ENCODE measurements at places on chromosomes 3 and 15.

- DNase-seq: no peak
Measured at GRCh38 chr3:71978150-71978721, 193.3 kb upstream of the PROK2 start.

- no peak for DNase-seq
Measured at GRCh38 chr3:101821503-101821902, 27.8 kb upstream of the NFKBIZ start.

GRCh38 chr3:38489766-38490165 is 6.4 kb upstream of the EXOG start:
- DNase-seq: no peak

DNA sequence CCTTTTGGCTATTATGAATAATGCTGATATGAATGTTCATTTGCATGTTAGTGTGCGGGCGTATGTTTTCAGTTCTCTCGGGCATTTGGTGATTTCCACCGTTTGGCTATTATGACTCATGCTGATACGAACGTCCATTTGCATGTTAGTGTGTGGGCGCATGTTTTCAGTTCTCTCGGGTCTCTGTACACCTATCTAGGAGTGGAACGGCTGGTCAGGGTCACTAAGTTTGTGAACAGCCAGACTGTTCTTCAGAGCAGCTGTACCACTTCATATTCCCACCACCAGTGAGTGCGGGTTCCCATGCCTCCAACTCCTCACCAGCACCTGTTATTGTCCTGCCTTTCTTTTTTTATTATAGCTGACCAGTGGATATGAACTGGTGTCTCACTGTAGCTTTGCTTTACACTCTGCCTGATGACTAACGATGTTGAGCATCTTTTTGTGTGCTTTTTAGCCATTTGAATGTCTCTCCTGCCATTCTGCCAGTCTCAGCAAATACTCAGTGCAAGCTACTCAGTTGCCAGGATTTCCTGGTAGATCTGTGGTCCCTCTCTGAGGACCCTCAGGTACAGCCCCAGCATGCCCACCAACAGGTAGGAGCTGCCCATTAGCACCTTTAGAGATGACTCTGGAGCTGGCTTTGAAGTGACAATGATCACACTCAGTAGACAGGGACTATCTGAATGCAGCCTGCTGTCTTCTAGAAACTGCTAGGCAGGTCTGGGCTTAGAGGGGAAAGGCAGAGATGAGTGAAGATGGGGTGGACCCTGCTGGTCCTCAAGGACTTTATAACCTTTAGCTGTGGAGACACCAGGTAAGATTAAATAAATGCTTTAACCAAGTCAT is 141.1 kb downstream of the XXYLT1 start:
- DNase-seq: no peak

GRCh38 chr3:13792512-13793371 is 87.1 kb downstream of the WNT7A start:
- no peak for DNase-seq

DNA sequence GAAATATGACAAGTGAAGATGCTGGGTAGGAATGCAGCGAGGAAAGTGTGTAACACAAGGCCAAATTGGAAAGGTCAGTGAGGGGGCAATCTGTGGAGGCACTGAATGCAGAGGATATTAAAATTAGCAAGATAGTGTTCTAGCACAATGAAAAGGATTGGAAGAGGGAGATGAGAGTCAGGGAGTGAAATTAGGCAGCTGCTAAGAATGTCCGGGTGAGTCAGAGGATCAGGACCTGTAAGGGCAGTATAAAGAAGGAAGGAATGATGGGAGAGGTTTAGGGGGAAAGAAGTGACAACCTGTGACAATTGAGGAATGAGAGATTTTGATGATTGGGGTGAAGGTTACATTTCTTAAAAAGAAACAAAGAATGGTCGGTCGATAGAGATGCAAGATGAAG is 103.5 kb downstream of the UBE3A start:
- DNase-seq: no peak

GRCh38 chr3:47503033-47503432 is 10.5 kb downstream of the ELP6 start:
- DNase-seq: no peak

DNA sequence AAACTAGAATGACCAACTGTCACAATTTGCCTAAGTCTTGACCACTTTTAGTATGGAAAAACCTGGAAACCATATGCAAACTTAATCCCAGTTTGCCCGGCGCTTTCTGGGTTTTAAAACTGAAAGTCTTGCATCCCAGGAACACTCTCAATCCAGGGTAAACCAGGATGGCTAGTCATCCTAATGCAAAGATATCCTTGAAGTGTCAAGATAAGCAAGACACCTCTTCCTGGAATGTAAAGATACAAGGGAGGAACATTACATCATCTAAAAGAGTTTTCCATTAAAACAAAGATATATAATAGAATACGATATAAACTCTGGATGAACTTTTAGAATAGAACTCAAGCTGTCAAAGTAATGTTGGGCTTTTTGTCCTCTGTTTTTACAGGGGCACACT is 188.5 kb downstream of the MAGI1 start:
- no peak for DNase-seq

DNA sequence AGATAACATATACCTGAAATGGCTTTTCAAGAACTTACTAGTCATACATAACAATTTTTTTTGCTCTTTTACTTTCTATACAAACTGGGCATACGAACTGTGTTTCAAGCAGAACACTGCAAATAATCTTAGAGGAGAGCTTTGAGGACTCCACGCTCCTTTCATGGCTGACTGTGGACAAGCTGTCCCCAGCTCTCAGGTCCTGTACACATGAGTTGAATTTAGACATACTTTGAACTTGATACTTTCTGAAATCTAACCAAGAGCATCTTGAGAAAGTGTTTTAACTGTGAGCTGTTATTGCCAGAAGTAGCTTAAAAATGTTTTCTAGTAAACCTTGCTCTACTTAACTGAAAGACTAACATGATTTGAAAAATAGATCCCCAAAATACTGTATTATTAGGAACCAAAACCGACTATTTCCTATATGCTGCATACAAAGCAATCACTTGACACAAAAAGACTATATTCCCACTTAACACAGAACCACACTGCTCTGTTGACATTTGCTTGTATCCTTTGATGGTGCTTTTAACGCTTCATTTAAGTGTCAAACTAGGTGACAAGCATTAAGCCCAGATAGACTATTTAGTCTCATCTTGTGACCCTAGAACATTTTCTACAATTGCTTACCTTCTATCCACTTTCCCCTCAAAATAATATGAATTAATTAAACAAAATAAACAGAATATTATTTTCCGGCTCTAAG is 755.8 kb downstream of the ROBO1 start:
- DNase-seq: no peak

- no peak for DNase-seq
Measured at GRCh38 chr3:129235344-129235917, 14.0 kb upstream of the COPG1 start.

GRCh38 chr15:33226559-33227181 is 32.2 kb upstream of the FMN1 start:
- DNase-seq: no peak

DNA sequence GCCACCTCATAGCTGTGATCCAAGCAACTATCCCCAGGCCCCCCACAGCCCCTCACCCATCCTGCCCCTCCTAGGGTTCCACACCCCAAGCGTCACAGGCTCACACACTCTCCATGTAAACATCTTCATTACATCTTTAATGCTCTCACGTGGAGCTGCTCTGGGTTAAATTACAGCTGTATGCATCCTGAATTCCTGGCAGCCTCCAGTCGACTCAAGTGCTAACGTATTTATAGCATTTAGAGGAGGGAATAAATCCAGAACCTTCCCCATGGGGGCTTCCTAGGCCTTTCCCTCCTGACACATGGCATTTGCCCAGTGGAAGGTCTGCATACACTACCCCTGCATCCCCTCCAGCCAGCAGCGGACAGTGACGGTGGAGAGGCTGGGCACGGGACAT is 9.6 kb downstream of the C3orf18 start:
- DNase-seq: no peak

- DNase-seq: no peak
Measured at GRCh38 chr3:101020351-101021015, 27.3 kb upstream of the ABI3BP start.

DNA sequence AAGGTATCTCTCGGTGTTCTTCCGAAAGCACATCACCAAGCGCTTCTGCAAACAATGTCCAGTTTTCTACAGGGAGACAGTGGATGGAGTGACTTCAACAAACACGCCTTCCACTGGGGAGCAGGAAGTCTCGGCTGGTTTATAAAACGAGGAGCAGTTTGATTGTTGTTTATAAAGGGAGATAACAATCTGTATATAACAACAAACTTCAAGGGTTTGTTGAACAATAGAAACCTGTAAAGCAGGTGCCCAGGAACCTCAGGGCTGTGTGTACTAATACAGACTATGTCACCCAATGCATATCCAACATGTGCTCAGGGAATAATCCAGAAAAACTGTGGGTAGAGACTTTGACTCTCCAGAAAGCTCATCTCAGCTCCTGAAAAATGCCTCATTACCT is 4.6 kb downstream of the CCR2 start:
- DNase-seq: no peak

- DNase-seq: no peak
Measured at GRCh38 chr3:28564211-28564610, 215.6 kb upstream of the AZI2 start.

DNA sequence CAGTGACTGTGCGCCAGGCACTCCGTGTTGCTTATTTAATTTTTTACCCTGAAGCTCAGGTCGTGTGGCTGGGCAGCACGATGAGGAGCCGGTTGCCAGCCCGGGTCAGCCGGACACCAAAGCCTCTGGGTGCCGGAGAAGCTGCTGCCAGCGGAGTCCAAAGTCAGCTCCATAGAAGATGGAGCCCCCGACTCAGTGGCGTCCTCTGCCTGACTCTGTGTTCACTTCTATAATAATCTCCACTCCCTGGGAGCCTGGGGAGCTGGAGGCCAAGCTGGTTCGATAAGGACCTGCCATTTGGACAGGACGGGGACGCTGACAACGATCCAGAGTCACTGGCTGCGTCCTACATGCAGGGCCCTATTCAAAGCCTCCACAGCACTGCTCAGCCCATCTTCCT is 78.6 kb downstream of the VGLL4 start:
- no peak for DNase-seq

DNA sequence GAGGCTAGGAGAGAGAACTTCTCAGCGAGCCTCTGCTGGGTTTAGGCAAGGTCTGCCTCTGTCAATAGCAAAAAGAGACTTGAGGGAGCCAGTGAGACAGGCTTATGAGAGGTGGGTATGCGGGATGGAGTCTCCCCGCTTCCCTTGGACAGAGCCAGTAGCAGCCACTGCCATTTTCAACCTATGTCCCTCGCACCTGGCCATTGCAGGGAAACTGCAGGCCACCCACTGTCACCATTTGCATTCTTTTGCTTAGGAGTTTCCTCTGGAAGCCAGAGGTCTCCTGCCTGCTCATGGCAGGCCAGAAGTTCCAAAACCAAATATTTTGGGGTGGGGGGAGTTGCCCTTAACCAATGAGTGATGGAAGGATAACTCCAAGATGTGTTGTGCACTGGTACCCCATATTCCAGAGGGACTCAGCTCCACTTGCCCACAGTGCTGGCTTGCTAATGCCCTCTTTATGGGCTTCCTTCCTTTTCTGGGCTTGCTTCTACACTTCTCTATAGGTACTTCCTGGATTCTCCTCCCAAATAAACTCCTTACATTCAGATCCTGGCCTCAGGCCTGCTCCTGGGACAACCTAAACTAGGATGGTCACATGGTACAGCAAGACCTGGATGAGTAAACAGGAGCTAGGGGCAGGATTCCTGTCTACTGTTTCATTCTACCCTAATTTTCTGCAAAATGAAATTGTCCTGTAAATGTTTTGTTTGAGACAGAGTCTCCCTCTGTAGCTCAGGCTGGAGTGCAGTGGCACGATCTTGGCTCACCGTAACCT is 108.9 kb upstream of the PROK2 start:
- no peak for DNase-seq

- no peak for DNase-seq
Measured at GRCh38 chr15:67180514-67181191, 73.8 kb downstream of the AAGAB start.

- no peak for DNase-seq
Measured at GRCh38 chr3:112735926-112736325, 95.0 kb upstream of the CCDC80 start.

GRCh38 chr3:29385046-29385830 is 104.4 kb downstream of the RBMS3 start:
- no peak for DNase-seq

- no peak for DNase-seq
Measured at GRCh38 chr15:89514596-89515406, 18.4 kb upstream of the RHCG start.

GRCh38 chr15:58274885-58275284 is 136.7 kb downstream of the AQP9 start:
- no peak for DNase-seq

GRCh38 chr3:5726621-5727020 is 539.1 kb downstream of the EDEM1 start:
- no peak for DNase-seq

GRCh38 chr3:7270731-7271130 is 409.8 kb downstream of the GRM7 start:
- DNase-seq: no peak

GRCh38 chr3:7709376-7710082 is 792.1 kb upstream of the LMCD1 start:
- DNase-seq: no peak

- DNase-seq: no peak
Measured at GRCh38 chr3:66989860-66990696, 8.0 kb upstream of the KBTBD8 start.

GRCh38 chr3:73804204-73804603 is 179.5 kb upstream of the PDZRN3 start:
- DNase-seq: no peak

DNA sequence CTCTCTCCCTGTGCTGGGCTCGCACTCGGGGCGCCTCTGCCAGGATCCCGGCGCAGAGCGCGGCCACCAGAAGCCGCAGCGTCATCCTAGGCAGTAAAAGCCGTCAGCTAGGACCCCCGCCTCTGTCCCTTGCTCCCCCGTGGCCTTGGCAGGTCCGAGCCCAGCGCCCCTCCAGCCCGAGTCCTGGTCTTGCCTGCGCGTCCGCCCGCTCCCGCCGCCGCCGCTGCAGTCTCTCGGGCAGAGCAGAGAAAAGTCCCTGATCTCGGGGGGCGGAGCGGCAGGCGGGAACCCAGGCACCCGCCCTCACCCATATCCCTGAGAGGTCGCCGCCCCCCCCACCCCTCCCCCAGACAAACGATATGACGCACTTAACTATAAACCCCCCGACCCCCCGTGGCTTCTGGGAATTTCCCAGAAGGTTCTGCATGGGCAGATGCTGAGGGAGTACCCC is at the start of gene COL7A1:
TSS of gene COL7A1 (minus strand) at position 255 of the 451 bp plus-strand sequence. CDS start at position 85, 170 bp downstream.
- no peak for DNase-seq

DNA sequence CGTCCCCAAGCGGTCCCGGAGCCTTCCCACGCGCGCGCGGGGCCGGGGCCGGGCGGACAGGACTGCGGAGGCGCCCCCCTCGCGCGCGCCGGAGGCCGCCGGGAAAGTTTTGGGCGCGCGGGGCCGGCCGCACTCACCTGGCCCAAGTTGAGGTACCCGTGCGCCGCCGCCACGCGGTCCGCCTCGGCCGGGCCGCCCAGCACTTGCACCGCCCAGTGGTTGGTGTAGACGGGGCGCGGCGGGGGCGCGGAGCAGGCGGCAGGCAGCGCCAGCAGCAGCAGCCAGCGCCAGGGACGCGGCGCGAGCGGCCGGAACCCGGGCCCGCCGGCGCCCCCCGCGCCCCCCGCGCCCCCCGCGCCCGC is 289 bp downstream of the PCSK6 start:
- DNase-seq: peak; percentile 75

All from head of caudate nucleus (tissue), 42 donors.